ENCODE measurements at places on chromosomes 4 and X.

DNA sequence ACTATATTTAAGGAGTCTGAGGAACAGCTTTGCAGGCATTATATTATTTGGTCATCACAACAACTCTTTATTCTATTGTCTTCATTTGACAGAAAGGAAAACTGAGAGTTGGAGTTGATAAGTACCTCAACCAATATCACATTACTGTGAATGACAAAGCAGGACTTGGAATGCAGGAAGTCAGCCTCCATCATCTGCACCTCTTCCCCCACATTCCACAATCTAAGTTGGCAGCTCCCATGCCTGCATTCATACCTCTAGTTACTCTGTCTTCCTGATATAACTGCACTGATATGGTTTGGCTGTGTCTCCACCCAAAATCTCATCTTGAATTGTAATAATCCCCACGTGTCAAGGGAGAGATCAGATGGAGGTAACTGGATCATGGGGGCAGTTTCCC is 356.7 kb downstream of the GALNTL6 start:
- no peak for DNase-seq

DNA sequence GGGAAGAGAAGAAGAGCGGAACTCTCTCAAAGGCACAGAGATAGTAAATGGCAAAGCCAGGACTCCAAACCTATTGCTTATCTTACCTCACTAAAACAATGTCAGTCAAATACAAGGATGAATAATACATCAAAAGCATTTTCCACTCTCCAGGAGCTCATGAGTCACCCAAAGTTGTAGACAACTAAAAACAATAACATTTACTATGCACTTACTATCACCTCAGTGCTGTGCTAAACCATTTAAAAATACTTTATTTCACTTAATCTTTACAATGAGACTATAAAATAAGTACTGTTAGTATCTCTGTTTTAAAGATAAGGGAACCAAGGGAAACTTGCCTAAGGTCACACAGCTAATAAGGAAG is 163.2 kb upstream of the SPANXC start:
- no peak for DNase-seq

- DNase-seq, result no peak
These were observed 8.6 kb upstream of the CLDN24 start for GRCh38 chr4:183330841-183331240.

DNA sequence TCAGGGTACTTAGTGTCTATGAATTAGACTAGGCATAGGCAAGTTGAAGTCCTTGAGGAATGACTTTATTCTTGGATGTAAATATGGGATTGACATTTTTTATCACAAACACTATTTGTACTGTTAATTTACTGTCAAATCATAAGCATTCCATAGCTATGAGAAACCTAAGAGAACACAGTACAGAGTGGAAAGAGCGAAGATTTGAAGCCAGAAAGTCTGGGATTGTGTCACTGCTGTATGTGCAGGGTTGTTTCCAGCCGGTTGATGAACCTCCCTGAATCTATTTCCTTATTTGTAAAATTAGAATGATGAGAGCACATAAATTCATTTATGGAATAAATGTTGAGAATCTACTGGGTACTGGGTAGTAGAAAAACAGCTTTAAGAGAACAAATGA is 14.4 kb upstream of the KLHL5 start:
- DNase-seq, result no peak

GRCh38 chr4:113772319-113772718 is 10.8 kb upstream of the CAMK2D start:
- no peak for DNase-seq

- no peak for DNase-seq
These were observed 19.4 kb upstream of the SRD5A3 start for GRCh38 chr4:55326629-55327028.

- no peak for DNase-seq
These were observed 267.1 kb downstream of the ARHGAP24 start for GRCh38 chr4:85741921-85742591.

GRCh38 chrX:23331701-23332100 is 2.9 kb upstream of the PTCHD1 start:
- no peak for DNase-seq

DNA sequence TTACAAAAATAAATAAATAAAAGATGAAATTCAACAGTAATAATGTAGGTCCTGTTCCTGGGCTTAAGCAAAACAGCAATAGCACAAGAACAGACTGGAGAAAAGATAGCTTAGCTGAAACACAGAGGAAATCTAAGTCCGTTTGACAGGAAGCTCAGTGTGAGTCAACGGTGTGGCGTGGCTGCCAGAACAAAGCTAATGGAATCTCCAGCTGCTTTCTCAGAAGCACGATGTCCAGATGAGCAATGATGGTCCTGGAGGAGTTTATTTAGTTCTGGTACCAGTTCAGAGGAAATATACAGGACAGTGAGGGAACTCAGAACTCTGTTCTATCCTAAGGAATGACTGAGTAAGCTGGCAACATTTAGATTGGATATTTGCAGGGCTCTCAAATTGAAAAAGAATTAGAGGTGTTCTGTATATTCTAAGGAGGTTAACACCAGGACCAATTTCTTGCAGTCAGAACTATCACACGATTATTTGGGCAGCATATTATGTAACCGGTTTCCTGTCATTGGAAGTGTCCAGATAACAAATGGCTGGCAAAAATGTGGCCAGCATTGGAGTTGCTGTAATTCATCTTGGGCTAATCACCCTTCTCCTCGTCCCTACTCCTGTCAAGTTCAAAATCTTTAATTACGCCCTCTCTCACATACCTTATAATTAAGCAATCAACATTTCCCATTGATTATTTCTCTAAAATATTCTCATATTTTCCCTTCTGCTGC is 12.7 kb downstream of the GAB3 start:
- no peak for DNase-seq

GRCh38 chr4:8310306-8310705 is 40.8 kb downstream of the HTRA3 start:
- DNase-seq, result no peak

DNA sequence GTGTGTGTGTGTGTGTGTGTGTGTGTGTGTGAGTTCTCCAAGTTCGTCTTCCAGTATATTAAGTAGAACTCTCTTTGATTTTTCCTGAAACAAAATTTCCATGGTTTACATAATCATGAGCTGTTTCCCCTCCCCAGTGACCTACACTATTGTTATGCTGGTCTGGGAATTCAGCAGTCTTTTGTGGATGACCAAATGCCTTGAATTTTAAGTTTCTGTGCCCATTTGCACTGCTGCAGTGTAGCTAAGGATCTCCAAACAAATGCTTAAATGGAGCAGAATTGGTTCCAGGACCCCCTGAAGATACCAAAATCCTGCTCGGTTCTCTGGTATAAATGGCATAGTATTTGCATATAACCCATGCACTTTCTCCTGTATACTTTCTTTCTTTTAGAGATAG is 77.2 kb upstream of the SLC34A2 start:
- no peak for DNase-seq

GRCh38 chr4:29405116-29405515 is 1315.1 kb upstream of the PCDH7 start:
- DNase-seq, result no peak

GRCh38 chr4:45399116-45399515 is 672.8 kb upstream of the GNPDA2 start:
- no peak for DNase-seq

DNA sequence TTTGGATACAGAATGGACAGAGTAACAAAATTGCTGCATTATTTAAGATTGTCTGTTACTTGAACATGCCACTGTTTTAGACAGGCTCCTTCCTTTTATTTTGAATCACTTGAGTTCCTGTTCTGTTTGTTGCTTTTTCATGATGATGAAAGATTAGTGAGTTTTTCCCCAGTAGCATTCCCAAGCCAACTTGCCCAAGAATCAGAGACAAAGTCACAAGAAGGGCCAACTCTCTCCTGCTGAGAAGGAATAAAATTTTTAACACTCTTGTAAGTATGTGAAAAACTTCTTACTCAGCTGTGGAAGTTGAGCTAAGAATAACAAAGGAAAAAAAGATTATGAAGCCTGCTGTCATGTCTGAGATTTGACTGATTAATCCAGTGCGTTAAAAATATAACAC is 104.2 kb downstream of the KLHL8 start:
- DNase-seq, result no peak

GRCh38 chrX:3286196-3286945 is 60.1 kb downstream of the MXRA5 start:
- DNase-seq, result no peak

DNA sequence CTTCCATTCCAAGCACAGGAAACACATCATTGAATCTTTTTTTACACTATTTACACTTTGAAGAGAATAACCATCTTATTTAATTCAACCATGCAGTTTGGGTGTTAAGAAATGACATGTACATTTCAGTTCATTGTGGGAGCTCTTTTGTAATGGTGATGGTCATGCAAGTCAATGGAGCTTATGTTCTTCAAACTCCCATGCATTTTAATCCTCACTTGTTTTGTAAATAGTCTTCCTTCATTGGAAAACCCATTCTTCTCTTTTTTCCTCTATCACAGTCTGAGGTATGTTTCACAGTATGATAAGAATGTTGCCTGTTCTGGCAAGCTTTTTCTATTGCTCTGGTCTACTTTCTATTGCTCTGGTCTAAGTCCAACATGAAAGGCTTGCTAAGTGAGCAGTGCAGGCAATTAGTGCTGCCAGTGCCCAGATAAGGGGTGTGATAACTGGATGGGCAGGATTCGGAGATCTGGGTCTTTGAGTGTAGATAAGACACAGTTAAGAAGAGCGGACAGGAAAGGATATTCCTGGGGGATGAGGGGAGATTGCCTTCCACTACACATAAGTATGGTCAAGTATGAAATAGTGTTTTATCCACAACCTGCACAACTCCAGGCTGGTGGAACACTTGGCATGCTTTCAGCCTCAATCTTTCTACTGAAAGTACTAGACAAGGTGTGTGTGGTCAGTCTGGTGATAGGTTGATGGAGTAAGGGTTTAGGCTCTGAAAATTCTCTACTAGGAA is 17.1 kb downstream of the AFP start:
- no peak for DNase-seq

DNA sequence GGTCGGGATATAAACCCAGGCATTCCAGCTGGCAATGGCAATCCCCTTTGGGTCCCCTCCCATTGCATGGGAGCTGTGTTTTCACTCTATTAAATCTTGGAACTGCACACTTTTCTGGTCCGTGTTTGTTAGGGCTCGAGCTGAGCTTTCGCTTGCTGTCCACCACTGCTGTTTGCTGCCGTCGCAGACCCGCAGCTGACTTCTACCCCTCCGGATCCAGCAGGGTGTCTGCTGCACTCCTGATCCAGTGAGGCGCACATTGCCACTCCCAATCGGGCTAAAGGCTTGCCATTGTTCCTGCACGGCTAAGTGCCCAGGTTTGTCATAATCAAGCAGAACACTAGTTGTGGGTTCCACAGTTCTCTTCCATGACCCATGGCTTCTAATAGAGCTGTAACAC is 1322.1 kb downstream of the ADGRL3 start:
- no peak for DNase-seq

DNA sequence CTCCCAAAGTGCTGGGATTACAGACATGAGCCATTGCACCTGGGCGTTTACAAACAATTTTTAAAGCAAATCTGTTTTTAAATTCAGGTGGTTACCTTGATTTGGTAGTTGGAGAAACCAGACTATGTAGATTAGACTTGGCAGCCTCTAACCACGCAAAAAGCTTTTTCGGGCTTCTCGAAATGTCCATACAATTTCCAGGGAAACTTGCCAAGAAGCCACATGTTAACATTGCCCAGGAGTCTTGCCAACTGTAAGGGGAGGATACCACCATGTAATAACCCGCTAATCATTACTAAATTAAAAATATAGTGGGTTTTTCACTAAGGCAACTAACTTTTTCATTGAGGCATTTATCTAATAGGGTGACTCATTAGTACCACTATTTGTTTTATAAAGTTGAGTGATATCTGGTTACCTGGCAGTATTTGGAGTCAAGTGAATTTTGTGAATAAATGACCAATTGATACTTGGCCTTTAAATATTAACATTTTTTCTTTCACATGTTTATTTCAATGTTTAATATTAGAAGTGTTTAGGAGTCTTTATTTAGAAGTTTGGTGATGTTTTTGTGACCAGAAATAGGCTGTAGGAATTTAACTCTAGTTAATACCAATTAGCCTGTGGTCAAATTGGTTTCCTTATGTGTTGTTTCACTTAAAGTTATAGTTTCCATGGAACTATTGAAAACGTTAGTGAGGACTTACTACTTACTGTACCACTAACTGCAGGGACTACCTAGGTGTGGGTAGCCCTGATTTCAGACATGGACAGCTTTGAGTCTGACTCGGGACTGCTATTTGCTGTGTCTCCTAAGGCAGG is 61.3 kb downstream of the CLDN34 start:
- DNase-seq, result no peak

- DNase-seq, result no peak
These were observed 424.2 kb downstream of the KLHL4 start for GRCh38 chrX:87941841-87942240.

- no peak for DNase-seq
These were observed 21.3 kb upstream of the SFRP2 start for GRCh38 chr4:153809916-153810810.

- no peak for DNase-seq
These were observed at the start of gene HHIP for GRCh38 chr4:144645631-144646522. HHIP (plus strand) TSS chr4:144646156; CDS start chr4:144646676, 520 bp downstream.

- no peak for DNase-seq
These were observed 133.2 kb downstream of the ARHGAP6 start for GRCh38 chrX:11532291-11533078.

- no peak for DNase-seq
These were observed 79.2 kb upstream of the NALF2 start for GRCh38 chrX:69424910-69425309.

- no peak for DNase-seq
These were observed 40.2 kb upstream of the TMEM154 start for GRCh38 chr4:152719801-152720556.

DNA sequence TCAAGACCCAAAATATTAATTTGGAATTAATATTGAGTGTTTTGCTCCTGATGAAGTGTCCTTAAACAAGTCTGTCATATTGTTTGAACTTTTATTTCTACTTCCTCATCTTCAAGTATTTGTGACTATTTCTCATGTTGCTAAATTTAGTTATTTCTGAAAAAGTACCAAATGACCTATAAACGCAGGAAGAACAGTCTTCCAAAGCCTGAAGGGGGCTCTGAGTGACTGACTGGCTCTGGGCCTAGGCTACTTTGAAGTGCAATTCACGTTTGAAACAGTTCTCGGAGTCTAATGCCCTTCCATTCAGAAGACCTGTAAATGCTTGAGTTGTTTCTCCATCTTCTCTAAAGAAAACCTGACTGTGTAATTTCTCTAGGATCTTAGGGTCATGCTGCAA is 26.5 kb downstream of the GALNT7 start:
- no peak for DNase-seq

DNA sequence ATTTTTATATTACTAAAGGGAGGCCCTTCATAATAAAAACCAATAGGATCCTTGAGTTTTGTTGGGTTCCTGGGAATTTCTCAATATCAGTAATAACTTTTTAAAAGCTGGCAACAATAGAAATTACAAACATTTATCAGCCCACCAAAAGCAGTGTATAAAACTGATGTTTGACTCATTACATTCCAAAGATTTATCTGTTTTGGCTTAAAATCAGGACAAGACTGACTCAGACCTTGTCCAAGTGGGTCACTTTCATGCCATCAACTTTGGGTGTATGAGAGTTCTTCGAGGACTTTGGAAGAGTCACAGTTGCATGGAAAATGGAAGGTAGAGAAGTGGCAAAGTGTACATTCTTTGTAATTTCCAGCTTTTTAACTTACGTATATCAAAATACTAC is 102.8 kb downstream of the FRMPD4 start:
- no peak for DNase-seq
